Cortex of kidney (tissue), 1 donor: ENCODE measurements at places on chromosomes 5 and 9.

GRCh38 chr5:114988096-114988495 is 181.6 kb downstream of the TRIM36 start:
- no peak for DNase-seq

DNA sequence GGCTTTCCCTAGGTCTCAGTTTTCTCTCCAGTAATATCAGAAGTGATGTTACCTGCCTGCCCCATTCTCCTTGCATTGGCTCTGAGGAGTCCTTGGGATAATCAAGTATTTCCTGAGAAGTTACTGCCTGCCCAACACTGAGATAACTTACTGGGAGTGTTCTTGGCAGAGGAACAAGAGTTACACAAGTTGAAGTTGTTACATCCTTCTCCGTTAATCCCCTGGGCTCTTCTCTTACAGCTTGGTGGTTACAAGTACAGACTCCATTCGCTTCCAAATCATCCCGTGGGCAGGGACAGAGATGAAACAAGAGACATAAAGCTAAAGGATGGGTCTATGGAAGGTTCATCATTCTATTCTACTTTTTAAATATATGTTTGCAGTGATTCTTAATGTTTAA is 74.1 kb upstream of the SAP30L start:
- no peak for DNase-seq

DNA sequence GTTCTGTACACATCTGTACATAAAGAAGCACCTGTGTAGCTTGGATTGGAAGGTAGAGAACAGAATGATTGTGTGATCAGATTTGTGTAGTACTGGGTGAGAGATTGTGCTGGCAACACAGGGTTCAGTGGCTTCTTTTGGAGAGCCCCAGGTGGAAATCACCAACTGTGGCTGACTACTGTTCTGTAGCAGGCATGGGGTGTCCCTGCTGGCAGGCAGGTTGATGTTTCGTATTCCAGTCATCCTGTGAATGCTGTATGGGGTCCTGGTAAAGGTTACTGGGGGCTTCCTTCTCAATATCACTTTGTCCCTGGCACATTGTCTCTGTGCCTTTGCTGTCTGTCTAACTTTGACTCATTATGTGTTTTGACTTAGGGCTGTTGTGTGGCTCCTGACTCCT is 5.3 kb downstream of the ASPN start:
- DNase-seq: no peak

DNA sequence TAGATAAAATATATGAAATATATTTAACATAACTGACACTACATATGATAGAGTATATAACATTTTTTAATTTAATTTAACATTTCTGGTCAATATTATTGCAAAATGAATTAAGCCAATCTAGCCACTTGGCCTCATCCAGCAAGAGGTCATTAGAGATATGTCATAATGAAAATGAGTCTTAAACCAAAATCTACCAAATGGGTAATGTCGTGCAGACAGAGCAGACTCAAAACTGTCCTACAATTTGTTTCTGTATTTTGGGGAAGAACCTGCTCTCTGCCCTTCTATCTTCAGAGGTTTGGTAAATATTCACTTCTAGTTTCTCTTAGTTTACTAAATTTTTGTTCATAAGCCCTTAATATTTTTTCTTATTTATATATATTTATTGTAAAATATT is 61.4 kb downstream of the ARHGEF28 start:
- DNase-seq: no peak

DNA sequence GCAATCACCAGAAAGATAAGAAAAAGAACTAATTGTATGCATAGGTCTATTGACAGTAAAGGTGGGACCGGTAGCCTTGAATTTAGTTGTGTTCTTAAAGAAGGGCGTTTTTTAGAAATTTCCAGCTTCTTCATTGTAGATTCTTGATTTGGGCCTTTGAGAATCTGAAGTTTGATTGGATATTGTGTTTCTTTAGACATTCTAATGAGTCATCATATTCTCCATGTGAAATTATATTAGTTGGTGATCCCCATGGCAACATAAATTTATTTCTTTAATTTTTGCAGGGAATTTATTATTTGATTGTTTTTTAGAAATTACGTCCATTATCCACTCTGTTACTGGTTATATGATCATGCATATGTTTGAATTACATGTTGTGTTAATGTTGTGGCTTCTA is 63.6 kb downstream of the MAN2A1 start:
- DNase-seq: no peak

- no peak for DNase-seq
Measured at GRCh38 chr5:83877911-83878706, 157.5 kb upstream of the HAPLN1 start.

- DNase-seq: no peak
Measured at GRCh38 chr5:68445257-68446069, 229.9 kb downstream of the PIK3R1 start.
